ENCODE measurements at places on chromosomes 4 and X. TPM values are rescaled to one million over a fixed set of nuclear protein-coding genes. Genes with fewer than 3 reads are reported as not detected.

Gene CXCL1
- total RNA-seq: 1.3 TPM

Gene TMEM164
- total RNA-seq: 53.6 TPM

- no peak for DNase-seq
These were observed at the start of gene LRRC66 for GRCh38 chr4:52019936-52020657. Gene LRRC66, minus strand, starts transcription at chr4:52020363. Its CDS starts 2,750 bp downstream, at chr4:52017613.

DNA sequence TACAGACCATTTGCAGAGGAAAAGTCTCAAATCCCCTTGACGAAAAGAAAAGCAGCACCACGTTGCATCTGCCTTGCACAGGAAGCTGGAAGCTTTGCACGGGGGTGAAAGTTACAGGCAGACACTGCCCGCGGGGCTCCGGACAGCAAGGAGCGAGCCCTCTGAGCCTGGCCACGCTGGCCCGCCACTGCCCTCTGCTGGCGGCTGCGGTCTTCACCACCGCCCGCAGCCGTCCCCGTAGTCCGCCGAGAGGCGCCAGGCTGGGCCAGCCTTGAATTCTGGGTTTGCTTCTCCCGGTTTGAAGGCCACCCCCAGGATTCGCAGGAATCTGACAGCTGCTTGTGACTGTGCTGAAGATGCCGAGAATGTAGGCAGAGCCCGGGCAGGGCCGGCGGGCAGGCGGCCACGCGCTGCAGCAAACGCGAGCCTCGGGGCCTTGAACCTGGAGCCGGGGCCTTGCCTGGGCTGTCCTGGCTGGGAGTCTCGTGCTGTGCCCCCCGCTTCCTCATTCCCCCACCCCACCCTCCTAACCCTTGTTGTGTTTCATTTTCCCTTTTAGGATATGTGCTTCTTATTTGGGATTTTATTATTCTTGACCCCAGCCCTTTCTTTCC lies 49.2 kb downstream of the ENPP6 start:
- DNase-seq: peak; percentile 91

Gene CYTL1
- total RNA-seq: 0.81 TPM
